ENCODE measurements at places on chromosomes 2 and 18.

DNA sequence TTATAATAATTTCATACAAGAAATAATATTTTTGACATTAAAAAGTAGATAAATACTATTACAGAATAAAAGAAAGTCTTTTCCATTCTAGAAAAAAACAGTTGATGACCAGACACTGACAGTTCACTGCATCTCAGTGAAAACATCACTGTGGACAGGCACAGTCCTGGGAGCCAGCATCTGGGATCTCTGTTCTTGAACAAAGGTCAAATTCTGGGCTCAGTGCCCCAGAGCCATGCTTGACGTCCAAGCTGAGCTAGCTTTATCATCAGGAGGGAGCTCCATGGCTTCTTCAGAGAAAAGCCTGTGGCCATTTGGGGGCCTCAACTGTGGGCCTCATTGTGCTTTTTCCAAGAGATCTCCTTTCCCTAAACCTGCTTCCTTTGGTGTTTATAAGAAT, 86.1 kb upstream of the SRD5A2 start:
- DNase-seq, result no peak

GRCh38 chr18:29979881-29980280, 1062.7 kb downstream of the DSC3 start:
- no peak for DNase-seq

- no peak for DNase-seq
Measured at GRCh38 chr18:79326413-79327198, 69.1 kb upstream of the NFATC1 start.

- no peak for DNase-seq
Measured at GRCh38 chr18:3119401-3120341, 100.1 kb downstream of the MYOM1 start.

- no peak for DNase-seq
Measured at GRCh38 chr2:10377052-10377746, 70.9 kb downstream of the ODC1 start.

DNA sequence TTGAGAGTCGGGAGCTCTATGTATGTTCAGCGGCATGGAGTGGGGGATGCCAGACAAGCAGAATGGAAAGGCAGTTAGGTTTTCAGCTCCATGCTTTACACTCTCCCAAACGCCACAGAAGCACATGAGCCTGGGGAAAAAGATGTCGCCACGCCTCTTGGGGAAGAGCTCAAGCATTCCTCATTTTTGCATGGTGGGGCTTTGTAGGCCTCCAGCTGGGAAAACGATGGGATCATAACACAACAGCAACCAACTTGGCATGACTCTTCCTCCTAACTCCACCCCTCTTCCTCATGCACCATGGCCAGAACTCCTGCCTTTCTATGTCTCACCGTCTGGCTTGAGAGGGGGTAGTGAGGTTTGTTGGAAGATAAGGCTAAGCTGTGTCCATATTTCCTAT, 102.6 kb downstream of the PAX3 start:
- no peak for DNase-seq

DNA sequence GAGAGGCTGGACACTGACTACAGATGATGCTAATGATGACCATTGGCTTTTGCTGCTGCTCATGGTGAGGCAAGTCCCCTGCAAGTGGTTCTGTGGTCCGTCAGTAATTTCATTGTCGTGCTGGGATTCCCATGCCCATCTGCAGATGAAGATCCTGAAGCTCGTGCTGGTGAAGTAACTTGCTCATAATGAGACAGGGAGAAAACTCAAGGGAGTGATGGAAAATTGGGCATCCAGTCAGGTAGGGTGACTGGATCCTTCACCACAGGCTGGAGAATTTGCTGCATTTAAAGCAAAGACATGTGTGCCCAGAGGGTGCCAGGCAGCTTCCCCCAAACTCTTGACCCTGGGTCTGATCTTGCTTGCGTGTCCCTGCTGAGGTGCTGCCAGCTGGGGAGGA, 125.6 kb downstream of the TSN start:
- no peak for DNase-seq

DNA sequence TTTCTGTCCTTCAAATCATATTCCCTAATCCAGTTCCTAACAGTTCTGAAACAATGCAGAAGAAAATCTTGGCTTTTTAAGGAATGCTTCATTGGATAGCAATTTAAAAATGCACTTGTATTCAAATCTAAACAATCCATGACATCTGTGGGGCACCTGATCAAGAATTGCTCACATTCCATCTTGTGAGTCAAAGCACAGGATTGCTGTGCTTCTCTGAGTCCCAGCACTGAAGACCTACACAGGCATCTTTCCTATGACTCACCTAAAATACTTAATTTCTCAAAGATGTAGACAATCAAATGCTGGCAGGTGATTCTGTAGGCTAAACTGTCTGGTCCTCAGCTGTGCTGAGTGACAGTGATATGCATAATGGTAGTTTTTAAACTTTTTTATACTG, 10.1 kb upstream of the ATP8B1 start:
- DNase-seq, result no peak

- DNase-seq, result no peak
Measured at GRCh38 chr2:200624658-200625057, 38.8 kb downstream of the AOX1 start.

GRCh38 chr2:126616606-126617069, 39.3 kb upstream of the GYPC start:
- DNase-seq, result no peak

DNA sequence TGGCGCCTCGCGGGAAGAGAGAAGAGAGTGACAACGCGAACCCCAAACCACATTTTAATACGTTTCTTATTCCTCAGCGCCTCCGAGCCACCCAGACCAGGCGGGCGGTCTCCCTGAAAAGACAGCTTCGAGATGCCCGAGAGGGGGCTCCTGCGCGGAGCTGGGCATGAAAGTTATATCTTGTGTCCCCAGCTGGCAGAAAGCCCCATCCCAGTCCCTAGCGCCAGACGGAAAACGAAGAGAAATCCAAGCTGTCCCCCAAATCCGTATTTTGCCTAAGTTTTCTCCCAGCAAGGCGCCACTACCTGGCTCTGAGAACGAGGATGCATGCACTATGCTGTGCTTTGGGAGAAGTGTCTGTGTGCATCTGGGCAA, 797 bp downstream of the NXPH2 start:
- no peak for DNase-seq

DNA sequence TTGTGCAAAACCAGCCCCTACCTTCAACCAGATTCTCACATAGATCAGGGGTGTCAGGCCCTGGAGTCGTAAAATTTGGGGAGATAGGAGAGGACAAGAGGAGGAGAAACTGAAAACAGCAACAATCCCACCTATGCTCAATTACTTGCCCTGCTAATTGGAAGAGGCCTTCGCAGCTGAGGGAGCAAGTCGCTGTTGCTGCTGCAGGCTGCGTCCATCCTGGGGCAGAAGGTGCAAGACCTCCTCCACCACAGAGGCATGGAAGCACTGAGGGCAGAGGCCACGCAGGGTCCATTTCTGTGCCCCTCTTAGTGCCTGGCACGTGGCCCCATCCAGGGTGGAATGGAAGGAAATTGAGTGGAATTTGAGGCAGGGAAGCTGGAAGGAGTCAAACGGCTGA, 36.5 kb downstream of the CNGA3 start:
- no peak for DNase-seq

DNA sequence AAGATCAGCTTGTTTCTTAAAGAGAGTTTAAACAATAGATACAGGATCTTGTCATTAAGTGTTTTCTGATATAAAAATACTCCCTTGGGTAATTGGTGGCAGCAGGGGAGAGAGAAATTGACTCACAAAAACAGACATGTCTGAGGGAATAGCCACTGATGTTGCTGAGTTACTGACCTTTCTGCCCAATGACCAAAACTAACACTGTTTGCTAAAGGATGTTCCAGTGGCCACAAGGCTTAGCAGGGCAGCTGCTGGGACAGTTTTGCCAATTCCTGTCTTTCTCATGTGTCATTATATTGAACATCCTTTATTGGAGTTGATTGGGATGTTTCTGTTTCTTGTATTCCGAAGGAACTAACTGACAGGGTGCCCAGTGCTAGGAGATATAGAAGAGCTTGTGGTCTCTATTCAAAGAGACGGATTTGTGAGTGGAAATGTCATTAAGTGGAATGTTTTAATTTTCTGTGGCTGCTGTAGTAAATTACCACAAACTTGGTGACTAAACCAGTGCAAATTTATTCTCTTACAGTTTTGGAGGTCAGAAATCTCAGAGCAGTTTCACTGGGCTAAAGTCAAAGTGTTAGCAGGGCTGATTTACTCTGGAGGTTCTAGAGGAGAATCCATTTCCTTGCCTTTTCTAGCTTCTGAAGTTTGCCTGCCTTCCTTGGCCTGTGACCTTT, 124.8 kb upstream of the RMDN2 start:
- DNase-seq, result no peak

DNA sequence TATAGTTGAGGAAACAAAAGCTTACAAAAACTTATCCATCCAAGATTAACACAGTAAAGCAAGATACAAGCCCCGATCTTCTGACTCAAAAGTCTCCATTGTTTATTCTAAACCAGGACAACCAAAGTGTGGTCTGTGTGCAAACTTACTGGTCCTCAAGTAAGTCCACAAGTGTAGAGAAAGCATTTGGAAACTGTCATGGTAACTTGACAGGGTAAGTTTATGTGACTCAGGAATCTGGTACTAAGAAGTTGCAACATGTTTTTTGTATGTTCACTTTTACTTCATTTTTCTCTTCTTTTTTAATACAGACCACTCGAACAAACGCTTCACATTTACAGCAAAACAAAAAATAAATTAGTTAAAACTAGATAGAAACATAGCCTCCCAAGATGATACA, 9.4 kb downstream of the MBD2 start:
- DNase-seq, result no peak

- DNase-seq, result peak; percentile 95
Measured at GRCh38 chr2:44578471-44579093, 216.8 kb downstream of the CAMKMT start.

DNA sequence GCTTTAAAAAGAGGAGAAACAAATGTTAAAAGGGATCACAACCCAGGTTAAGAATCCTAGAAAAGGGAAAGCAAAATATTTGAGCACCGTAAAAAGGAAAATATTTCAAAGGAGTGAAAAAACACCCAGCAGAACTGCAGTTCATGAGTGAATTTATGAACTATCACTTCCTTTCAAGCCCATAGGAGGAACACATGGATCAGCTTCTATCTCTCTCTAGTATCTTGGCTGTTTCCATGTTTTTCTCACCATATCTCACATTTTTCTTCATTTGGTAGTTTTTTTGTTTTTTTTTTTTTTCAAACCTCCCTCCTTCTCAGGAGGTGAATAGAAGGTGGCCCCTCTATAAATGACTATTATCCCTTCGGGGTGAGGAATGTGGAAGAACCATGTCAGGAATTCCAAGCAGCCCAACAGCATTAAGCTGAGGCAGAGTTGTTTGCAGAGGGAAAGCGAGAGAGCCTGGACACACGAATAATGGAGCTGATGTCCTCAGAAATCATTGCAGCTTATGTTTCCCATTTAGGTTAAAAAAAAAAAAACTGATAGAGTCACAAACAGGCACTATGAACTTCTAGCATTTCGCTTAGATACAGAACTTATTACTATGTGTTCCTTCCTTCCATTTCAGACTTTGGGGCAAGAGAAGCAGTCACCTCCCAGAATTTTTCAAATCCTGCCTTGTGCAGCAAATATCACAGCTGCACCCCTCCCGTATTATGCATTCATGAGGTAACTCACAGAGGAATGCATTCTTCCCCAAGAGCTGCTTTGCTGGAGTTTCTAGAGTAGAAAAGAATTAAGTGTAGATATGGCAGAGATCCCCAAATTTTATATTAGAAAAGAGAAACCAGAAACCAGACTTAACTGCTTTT, 315.6 kb downstream of the IRS1 start:
- DNase-seq, result no peak

DNA sequence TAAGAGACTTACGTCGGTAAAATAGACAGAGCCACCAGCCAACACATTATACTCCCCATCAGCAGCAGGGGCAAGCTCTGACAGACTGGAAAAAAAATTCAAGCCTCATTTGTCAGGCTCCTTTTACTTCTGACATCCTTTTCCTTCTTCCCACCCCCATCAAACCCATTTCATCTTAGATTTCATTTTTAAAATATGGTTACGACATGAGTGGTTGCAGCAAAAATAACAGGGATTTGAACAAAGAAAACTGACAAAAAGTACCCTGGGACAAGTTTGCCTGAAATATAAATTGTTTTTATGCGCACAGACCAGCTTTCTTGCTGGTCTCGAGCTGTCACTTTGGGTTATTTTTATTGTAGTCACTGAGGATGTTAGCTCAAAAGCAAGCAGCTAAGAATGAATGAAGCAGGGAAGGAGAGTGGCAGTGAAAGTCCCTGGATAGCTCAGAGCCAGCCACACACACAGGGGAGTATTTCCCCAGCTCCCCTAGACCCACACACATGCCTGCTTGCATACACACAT, 30.7 kb upstream of the LINC00305 start:
- DNase-seq, result no peak
